Smooth muscle cell of the coronary artery (primary cell): ENCODE measurements at places on chromosomes 11 and 22. TPM values are rescaled to one million over a fixed set of nuclear protein-coding genes. Genes with fewer than 3 reads are reported as not detected.

Gene NFAM1
- not detected in 2 replicates for total RNA-seq

Gene MMP13
- total RNA-seq: not detected in 2 replicates

Gene HEPHL1
- 0.30 TPM in 1 of 2 replicates, not detected in the other for total RNA-seq

Gene BTBD18
- not detected in 2 replicates for total RNA-seq

Gene GSTT2
- 0.23 TPM in 1 of 2 replicates, not detected in the other for total RNA-seq

Gene NCR3LG1
- total RNA-seq: 0.94 and 2.7 TPM in 2 replicates

Gene SULT4A1
- 0.15 and 0.35 TPM in 2 replicates for total RNA-seq

Gene LRRC10B
- total RNA-seq: not detected in 2 replicates

Gene SERPING1
- total RNA-seq: 1.4 and 8.2 TPM in 2 replicates

Gene KRTAP5-1
- total RNA-seq: not detected in 2 replicates

Gene BAIAP2L2
- 0.45 and 1.1 TPM in 2 replicates for total RNA-seq

Gene CAPN1
- total RNA-seq: 49.4 and 94.9 TPM in 2 replicates

Gene MPPED1
- total RNA-seq: not detected in 2 replicates

Gene APOBEC3C
- total RNA-seq: 5.4 and 6.0 TPM in 2 replicates

Gene TCP11L1
- total RNA-seq: 12.1 and 15.2 TPM in 2 replicates

Gene EMID1
- total RNA-seq: 0.08 and 0.23 TPM in 2 replicates

Gene ASRGL1
- 1.1 and 1.5 TPM in 2 replicates for total RNA-seq

Gene TMEM80
- 2.9 and 5.7 TPM in 2 replicates for total RNA-seq

Gene TYR
- total RNA-seq: not detected in 2 replicates

Gene TREH
- 0.08 and 0.12 TPM in 2 replicates for total RNA-seq

Gene MS4A6E
- total RNA-seq: not detected in 2 replicates

Gene ZNF280B
- 0.08 and 0.12 TPM in 2 replicates for total RNA-seq
